Epithelial cell of prostate (primary cell): ENCODE measurements at places on chromosomes 12 and 14.

DNA sequence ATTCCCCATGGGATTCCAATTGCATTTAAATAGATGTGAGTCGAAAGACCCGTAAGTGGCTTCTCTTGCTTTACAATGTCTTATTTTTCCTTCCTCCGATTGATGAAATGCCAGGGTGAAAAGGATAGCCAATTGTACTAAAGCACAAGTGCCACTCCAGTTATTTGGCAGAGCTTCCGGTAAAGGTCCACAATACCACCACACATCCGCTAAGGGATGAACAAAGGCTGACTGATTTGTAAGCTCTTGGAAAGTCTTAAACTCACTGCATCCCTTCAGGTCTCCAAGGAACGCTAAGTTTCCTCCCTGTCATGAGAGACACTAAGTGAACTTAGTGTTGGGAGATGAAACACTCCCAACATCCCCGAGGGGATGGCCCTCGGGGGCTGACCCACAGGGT lies 21.2 kb upstream of the RNASE1 start:
- no peak for DNase-seq

DNA sequence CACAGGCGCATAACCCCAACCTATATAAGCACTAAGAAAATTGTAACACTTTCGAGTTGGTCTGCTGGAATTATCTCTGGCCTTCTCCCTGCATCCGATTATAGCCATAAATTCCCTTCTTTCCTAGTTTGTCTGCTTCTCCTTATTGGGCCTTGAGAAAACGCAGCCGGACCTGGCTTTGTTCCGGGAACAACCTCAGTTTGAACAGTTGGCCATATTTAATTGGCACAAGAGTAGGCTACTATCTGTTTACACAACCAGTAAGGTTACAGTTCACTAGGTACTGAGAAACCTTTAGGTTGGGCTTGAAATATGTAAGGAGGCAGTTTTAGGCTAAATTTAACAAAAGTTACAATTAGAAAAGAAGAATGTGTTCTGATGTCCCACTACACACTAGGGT lies 176.1 kb downstream of the IPO8 start:
- DNase-seq, result no peak

GRCh38 chr14:89394972-89395371 lies 22.1 kb downstream of the FOXN3 start:
- no peak for DNase-seq

DNA sequence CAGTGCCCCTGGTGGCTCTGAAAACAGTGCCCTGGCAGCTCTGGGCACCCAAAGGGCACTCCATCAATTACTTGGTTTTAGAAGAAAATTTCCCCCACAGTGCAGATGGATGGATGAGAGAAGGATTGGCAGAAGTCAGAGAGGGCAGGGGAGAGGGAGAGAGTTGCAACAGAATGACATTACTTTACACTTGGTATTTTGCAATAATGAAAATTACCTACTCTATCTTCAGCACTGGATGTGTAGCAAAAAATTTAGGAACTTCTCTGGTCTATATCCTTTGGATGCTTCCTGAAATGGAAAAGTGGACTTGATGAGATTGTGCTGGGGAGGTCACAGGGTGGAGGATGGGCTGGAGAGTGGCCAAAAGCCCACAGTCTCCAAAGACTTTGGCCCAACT lies 193.2 kb downstream of the CHST11 start:
- DNase-seq, result no peak

DNA sequence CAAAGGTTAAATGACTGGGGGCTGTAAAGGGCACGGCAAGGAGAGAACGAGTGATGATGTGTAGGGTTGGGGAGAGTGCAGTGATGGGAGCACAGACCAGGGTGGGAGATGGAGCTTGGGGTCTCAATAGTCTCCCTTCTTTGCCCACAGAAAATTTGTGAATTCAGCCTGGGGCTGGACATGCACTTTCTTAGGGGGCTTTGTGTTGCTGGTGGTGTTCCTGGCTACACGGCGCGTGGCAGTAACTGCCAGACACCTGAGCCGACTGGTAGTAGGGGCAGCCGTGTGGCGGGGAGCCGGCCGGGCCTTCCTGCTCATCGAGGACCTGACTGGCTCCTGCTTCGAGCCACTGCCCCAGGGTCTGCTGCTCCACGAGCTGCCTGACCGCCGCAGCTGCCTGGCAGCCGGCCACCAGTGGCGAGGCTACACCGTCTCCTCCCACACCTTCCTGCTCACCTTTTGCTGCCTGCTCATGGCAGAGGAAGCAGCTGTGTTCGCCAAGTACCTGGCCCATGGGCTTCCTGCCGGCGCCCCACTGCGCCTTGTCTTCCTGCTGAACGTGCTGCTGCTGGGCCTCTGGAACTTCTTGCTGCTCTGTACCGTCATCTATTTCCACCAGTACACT lies 1.7 kb downstream of the FITM1 start:
- DNase-seq, result peak; percentile 24
